ENCODE measurements at places on chromosomes 6 and 20.

DNA sequence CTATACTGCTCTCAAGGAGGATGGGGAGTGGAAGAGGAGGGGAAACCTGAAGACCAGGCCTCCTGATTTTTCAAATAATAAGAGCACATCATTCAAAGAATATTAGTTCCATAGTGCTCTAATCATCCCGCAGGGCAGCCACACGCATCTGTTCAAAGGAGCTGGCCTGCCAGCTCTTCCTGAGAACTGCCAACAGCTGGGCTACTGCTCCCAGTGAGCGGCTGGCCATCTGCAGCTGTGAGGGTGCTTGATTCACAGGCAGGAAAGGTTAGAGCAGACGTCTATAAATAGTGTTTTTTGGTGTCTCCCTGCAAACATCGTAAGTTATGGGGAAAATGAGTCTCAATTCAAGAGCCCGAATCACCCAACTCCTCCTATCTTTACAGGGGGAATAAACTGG lies 17.3 kb downstream of the NSFL1C start:
- no peak for DNase-seq

GRCh38 chr6:8530785-8531435 lies 95.6 kb upstream of the SLC35B3 start:
- DNase-seq: no peak

GRCh38 chr20:2753461-2754040 lies 46.9 kb downstream of the CPXM1 start:
- no peak for DNase-seq

- DNase-seq: no peak
Measured at GRCh38 chr20:24468401-24469115, 871 bp upstream of the SYNDIG1 start.

GRCh38 chr20:58611236-58612030 lies 39.6 kb upstream of the STX16 start:
- DNase-seq: no peak

DNA sequence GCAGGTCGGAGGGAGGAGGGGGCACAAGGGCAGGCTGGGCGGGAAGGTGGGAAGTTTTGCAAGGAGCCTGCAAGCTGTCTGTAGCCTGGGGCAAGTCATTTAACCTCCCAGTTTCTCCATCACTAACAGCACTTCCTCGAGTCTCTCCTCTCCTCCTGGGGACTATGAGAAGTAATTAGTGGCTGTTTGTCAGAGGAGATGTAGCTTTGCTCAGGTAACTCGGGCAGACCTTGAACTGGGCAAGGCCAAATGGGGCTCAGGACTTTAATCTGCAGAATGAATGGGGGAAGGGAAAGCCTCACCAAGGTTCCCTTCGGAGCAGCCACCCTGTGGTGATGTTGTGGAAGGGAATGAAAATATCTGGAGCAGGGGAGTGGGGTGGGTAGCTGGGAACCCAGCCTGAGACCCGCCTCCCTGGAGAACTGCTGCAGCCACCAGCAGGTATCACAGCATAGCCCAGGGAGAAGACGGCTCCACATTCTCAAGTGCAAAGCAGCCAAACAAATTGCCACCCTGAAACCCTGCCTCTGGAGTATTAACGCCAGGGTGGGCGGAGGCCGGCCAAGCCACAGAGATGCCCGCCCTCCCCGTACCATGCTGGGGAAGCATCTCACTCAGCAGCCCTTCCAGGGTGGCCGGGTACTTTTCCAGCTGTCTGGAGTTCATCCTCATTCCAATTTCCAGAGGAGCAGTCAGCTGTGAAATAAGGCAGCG lies 6.1 kb upstream of the LEMD2 start:
- no peak for DNase-seq

GRCh38 chr20:59632541-59633113 lies 28.3 kb downstream of the PHACTR3 start:
- DNase-seq: no peak

DNA sequence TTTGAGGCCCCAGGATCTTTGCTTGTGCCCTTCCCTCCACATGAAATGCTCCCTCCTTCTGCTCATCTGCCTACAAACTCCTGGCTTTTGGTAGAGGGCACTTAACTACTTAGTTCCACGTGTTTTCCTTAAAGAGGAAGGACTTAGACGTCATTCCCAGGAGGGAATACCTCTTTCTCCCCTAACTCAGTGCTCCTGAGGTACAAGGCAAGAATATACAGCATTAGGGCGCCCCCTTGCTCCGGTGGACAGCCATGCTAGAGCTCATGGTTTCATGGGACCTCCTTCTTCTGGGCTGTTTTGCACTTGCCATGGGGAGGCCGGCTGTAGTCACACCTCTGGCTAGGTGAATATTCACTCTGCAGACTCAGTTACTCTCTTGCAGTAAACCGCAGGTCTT lies 93.8 kb upstream of the LY86 start:
- DNase-seq: no peak

DNA sequence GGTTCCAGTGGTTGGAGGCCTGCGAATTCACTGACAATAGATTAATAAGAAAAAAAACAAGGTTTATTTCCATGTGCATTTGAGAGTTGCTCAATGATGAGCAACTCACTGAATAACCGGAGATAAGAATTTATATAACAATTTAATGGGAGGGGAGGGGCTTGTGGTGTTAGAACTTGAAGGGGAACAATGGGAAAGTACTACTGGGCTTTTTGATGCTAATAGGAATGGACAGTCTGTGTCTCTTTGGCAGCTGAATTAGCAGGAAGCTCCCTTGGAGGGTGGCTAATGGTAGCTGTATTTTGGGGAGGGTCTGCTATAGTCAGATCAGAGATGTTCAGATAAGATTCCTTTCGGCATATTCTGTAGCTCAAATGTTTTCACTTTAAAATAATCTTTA lies 62.4 kb upstream of the GMDS start:
- no peak for DNase-seq

DNA sequence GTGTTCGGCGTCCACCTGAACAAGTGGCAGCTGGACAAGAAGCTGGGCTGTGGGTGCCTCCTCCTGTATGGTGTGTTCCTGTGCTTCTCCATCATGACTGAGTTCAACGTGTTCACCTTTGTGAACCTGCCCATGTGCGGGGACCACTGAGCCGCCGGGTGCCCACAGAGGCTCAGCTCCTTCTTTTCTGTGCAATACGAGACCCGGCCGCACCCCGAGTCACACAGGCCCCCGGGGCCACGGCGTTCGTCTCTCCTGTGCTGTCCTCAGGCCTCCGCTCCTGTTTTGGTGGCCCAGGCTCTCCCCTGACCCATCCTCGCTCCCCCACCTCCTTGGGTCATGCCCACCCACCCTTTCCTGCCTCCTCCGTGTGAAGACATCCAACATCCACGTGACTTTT lies 37.1 kb upstream of the RIN2 start:
- no peak for DNase-seq

GRCh38 chr6:166767230-166767629 lies 140.2 kb upstream of the RPS6KA2 start:
- DNase-seq: no peak

DNA sequence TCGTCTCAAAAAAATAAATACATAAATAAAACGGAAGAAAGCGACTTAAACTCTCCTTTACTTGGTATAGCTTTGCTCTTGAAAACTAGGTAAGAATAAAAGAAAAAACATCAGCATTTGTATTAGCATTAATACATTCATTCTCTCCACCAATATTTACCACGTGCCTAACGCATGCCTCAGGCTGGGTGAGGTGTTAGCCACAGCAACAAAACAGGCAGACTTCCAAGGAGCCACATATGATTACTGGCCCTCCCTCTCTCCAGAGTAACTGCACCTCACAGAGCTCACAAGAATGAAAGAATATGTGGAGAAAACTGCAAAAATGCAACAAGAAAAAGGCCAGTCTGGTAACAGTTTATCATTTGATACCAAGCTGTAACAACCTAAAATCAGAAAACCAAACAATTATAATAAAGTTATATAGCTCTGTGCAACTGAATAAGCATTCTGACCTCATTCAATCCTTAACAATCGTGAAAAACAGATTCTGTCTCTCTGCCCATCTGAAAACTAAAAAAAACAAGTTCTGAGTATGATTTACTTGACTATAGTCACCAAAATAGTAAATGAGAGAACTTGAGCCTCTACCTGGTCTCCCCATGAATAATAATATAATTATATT lies 5.2 kb downstream of the NAPB start:
- DNase-seq: no peak

GRCh38 chr6:139591075-139591865 lies 216.8 kb upstream of the CITED2 start:
- DNase-seq: no peak

GRCh38 chr6:136669299-136669699 lies 119.1 kb upstream of the MAP7 start:
- DNase-seq: peak; percentile 63

- DNase-seq: no peak
Measured at GRCh38 chr6:131382631-131383030, 190.4 kb upstream of the ARG1 start.

GRCh38 chr20:60627751-60628565 lies 624.1 kb upstream of the CDH4 start:
- DNase-seq: no peak

DNA sequence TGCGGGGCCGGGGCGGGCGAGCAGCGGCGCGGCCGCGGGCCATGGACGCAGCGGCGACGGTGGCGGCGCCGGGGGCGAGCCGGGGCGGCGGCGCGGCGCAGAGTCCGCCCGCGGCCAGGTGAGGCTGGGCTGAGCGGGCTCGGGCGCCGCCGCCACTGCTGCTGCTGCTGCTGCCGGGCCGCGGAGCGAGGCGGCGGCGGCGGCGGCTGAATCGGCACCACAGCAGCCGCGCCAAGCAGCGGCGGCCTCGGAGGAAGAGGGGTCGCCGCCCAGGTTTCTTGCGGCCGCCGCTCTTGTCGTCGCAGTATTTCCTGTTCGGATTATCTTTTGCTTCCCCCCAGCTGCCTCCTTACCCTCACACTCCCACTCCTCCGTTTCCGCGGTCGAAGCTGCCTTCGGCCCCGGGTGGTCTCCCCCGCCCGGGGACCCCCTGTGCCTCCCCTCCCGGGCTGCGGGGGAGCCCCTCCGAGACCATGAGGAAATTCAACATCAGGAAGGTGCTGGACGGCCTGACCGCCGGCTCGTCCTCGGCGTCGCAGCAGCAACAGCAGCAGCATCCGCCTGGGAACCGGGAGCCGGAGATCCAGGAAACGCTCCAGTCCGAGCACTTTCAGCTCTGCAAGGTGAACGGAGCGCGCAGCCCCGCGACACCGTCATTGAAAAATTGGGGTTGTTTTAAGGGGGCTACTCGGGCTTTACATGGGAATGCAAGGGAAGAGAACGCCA lies at the start of gene STXBP5:
Gene STXBP5 (plus strand): TSS at position 358 of the 726 bp plus-strand sequence. CDS start 116 bp downstream, at position 474.
- DNase-seq: no peak

DNA sequence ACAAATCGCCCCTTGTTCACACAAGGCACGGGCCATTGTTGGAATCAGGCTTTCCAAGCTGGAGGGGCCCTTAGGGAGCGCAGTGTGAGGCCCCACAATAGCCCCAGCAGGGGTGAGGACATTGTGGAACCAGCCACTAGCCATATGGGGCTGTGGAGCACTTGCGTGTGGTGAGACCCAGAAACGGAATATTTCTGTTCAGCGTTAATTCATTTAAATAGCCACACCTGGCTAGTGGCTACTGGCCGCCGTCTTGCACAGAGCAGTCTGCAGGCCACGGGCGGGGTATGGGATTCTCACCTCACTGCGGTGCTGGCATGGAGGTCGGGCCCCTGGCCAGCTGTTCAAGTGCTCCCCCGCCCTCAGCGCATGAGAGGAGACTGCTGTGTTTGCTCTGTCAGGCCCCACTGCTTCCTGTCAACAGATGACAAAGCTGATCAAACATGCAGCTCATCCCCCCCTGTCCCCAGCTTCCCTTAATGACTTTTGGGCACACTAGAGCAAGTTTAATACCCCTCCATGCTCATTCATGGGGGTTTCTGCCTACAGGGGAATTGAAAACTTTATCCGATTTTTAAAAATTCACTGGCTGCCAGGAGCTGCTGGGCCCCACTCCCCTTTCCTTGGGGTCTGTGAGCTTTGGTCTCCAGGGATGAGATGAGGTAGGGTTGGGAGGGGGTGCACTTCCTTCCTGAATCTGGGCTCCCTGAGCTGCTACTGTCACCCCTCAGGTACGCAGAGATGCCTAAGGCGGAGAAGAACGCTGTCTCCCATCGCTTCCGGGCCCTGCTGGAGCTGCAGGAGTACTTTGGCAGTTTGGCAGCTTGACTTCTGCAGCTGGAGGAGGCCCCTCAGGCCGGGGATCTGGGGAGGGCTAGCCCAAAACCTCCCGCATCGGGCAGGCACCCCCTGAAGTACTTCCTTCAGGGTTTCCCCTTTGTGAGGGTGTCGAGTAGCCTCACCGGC lies 13.6 kb downstream of the ITPA start:
- no peak for DNase-seq

DNA sequence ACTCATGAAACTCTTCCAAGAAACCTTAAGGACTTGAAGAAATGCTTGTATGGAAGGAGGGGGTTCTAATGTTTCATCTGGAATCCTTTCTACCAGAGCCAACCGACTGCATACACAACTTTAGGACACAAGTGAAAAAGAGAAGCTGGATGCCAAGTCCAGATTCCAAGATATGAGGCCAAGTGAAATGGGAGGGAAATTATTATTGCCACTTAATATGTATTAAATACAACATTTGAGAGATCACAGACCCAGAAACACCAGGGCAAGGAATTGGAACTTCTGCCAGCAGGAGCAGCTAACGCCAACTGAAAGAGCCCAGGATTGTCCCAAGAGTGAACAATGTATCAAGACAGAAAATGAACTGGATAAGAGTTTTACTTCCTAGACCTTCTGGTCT lies 144.2 kb downstream of the ARHGAP18 start:
- no peak for DNase-seq

GRCh38 chr6:16244446-16244845 lies 6.1 kb downstream of the GMPR start:
- DNase-seq: no peak

DNA sequence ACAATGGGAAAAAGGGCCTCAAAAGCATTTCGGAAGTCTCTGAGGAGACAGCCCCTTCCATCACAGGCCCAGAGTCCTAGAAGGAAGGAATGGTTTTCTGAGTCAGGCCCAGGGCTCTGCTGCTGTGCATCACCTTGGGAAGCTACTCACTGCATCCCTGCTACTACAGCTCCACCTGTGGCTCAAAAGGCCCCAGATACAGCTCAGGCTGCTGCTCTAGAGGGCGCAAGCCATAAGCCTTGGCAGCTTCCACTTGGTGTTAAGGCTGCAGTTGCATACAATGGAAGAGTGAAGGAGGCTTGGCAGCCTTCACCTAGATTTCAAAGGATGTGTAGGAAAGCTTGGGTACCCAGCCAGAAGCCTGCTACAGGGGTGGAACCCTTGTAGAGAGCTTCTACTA lies 54.8 kb downstream of the MEI4 start:
- DNase-seq: no peak

- DNase-seq: peak; percentile 21
Measured at GRCh38 chr6:151763938-151764680, 43.4 kb upstream of the ESR1 start.

DNA sequence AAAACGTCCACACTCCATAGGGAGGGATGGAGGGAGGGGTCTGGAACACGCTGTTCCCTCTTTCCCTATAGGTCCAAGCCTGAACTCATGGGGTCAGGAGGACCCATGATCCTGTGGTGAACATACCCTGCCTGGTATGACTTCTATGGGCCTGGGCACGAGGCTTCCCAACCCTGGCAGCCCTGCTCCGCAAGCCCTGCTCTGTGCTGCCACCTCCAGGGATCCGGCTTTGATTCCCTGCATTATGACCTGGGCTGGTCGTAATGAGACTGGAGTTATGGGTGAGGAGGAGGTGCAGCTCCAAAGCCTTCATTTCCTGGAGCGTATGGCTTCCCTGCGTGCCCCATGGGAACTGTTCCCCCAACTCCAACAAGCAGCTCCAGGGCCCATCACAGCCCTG lies 54.9 kb downstream of the CDH22 start:
- no peak for DNase-seq

All from fibroblast of skin of left biceps (primary cell).